Natural killer cell treated with Interleukin-12 subunit alpha and Interleukin-12 subunit beta and Interleukin-15 and Interleukin-18, amount 100 ng/mL, for 72 hours (primary cell): ENCODE measurements at places on chromosomes 11 and 22. TPM values are rescaled to one million over a fixed set of nuclear protein-coding genes. Genes with fewer than 3 reads are reported as not detected.

DNA sequence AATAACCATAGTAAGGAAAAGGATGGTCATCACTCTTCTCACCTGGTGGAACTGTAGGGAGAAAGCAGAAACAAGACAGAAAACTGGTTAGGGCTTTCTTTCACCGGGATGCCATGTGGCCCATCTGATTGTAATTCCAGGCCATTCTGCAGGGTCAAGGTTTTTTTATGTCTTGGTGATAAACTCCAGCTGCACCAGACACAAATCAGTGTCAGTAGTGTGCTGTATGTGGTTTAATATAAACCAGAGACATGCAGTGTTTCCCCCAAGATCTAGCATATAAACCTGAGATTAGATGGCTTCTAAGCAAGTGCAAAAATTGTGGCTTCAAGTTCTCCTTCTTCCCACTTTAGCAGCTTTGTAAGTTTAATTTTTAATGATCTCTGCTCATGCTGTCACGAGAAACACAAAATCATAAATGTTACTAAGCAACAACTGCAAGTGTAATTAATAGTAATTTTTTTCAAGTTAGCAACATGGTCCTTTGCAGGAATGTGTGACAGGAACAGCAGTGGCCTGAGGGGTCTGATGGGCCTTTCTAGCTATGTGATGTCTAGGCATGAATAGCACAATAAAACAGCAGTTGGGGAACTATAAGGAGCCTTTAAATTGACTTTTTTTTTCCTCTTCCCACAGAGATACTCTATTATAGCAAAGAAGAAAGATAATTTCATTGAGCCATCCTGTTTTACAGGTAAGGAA is 41.6 kb downstream of the BDNF start:
- H3K27me3 ChIP-seq, result no peaks in the 10 kb centered on the region
- peaks cover 11% of the 10 kb centered on the region for H3K36me3 ChIP-seq
- no peaks in the 10 kb centered on the region for H3K4me1 ChIP-seq
- no peak overlapping the region for H3K4me3 ChIP-seq

DNA sequence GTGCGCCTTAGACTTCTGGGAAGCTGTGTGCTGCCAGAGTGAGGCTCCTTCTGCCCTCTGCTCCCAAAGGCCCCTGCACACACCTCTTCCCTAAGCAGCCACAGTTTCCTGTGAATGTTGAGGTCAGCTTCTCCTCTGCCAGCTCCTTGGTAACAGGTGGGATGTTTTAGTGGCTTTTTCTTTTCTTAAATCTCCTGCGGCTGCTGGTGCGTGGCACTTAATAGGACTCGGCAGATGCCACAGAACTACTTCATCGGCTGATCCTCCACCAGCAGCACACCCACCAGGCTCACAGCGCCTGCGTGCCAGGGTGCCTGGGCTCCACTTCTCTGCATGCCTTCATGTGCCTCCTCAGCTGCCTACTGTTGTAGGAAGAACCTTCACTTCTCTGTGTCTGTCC is 87.8 kb downstream of the RCN1 start:
- H3K27ac ChIP-seq, result no peak overlapping the region
- H3K27me3 ChIP-seq, result peaks cover 22% of the 10 kb centered on the region
- H3K4me1 ChIP-seq, result no peaks in the 10 kb centered on the region
- no peaks in the 10 kb centered on the region for H3K36me3 ChIP-seq
- DNase-seq, result no peak
- no peak overlapping the region for H3K4me3 ChIP-seq

IFITM10 gene
- 8.1 TPM for total RNA-seq

GGTLC2 gene
- total RNA-seq, result not detected

TYR gene
- not detected for total RNA-seq

- H3K36me3 ChIP-seq, result no peaks in the 10 kb centered on the region
- H3K4me3 ChIP-seq, result no peak overlapping the region
- peaks cover 6% of the 10 kb centered on the region for H3K4me1 ChIP-seq
- no peak overlapping the region for H3K27ac ChIP-seq
- DNase-seq, result no peak
Measured at GRCh38 chr22:43066134-43066533, 23.1 kb downstream of the TTLL1 start.

- H3K27ac ChIP-seq, result no peak overlapping the region
- DNase-seq, result no peak
- H3K4me3 ChIP-seq, result no peak overlapping the region
- H3K4me1 ChIP-seq, result no peaks in the 10 kb centered on the region
Measured at GRCh38 chr11:66604155-66604554, 11.2 kb downstream of the CCS start.

DNA sequence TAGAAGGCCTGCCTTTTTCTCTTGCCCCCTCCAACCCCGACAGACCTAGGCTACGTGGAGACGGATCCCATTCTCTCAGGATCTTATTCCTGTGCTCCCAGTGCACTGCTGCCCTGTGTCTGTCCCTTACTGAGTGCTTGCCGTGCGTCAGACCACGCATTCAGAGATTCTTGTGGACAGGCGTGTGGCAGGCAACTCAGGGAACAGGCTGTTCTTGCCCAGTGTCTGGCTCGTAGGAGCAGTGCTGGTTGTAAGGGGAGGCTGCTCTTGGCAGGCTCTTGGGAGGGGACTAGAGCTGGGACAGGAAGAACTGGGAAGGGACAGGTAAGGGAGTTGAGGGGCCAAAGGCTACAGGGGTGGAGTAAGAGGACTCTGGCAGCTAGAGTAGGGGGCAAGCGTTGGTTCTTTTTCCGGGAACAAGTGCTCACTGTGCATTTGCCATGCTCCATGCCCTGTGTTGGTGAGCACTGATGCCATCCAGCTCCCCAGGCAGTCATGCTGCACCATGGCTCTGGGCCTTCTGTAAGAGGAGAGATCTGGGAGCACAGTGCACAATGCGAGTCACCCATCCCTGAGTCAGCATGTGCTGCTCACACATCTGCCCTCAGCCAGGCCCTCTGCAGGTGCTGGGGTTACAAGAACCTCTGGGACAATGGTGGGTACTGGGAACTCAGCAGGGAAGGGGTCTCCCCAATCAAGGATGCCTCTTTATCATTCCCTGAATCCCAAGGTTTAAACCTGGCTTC is 119.1 kb downstream of the TBC1D22A start:
- H3K27me3 ChIP-seq, result no peaks in the 10 kb centered on the region
- H3K4me1 ChIP-seq, result peaks cover 34% of the 10 kb centered on the region
- no peak overlapping the region for H3K27ac ChIP-seq
- DNase-seq, result no peak
- no peaks in the 10 kb centered on the region for H3K36me3 ChIP-seq

DNA sequence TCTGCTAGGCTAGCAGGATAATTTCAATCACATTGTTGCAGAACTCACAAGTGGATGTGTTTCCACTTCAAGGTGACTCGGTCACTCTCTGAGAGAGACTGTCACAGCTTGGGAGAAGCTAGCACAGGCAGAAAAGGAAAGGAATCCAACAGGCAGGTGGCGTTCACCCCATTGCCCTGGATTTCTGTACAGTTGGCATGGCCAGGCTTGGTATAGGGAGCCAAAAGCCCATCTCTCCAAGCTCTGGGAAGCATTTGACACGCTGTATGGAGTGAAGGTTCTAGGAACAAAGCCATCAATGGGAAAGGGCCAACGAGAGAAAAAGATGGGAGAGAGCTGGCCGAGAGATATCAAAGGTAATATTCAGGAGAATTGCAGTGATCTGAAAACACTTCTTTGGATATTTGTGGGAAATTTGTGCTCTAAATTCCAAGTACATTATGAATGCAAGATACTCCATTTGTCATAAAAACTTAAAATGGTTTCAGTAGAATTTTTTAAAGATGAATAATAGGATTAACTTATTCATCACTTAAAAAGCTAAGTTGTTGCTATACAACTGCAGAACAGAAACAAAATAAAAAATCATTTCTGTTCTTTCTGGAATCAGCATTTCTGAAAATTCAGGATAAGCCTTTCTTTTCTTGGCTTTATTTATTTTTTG is 223.5 kb upstream of the NTM start:
- peaks cover 7% of the 10 kb centered on the region for H3K27me3 ChIP-seq
- no peak overlapping the region for H3K27ac ChIP-seq
- no peaks in the 10 kb centered on the region for H3K36me3 ChIP-seq
- H3K4me1 ChIP-seq, result no peaks in the 10 kb centered on the region
